ENCODE measurements at places on chromosomes 1 and 21. TPM values are rescaled to one million over a fixed set of nuclear protein-coding genes. Genes with fewer than 3 reads are reported as not detected.

GRCh38 chr1:20660847-20661206 is 342 bp downstream of the DDOST start:
- DNase-seq: no peak

DNA sequence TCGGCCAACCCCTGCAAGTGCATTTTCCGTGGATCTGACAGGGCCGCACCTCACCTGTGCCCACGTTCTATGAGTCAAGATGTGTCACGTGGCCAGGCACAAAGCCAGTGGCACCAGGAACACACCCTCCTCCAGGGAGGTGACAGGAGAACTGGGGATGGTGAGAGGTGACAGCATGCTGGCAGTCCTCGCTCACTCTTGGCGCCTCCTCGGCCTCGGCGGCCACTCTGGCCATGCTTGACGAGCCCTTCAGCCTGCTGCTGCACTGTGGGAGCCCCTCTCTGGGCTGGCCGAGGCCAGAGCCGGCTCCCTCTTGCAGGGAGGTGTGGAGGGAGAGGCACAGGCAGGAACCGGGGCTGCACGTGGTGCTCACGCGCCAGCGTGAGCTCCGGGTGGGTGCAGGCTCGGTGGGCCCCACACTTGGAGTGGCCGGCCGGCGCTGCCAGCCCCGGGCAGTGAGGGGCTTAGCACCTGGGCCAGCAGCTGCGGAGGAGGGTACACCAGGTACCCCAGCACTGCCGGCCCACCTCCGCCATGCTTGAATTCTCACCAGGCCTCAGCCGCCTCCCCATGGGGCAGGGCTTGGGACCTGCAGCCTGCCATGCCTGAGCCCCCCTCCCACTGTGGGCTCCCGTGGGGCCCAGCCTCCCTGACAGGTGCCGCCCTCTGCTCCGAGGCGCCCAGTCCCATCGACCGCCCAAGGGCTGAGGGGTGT is 11.6 kb upstream of the TTC34 start:
- DNase-seq: no peak

DNA sequence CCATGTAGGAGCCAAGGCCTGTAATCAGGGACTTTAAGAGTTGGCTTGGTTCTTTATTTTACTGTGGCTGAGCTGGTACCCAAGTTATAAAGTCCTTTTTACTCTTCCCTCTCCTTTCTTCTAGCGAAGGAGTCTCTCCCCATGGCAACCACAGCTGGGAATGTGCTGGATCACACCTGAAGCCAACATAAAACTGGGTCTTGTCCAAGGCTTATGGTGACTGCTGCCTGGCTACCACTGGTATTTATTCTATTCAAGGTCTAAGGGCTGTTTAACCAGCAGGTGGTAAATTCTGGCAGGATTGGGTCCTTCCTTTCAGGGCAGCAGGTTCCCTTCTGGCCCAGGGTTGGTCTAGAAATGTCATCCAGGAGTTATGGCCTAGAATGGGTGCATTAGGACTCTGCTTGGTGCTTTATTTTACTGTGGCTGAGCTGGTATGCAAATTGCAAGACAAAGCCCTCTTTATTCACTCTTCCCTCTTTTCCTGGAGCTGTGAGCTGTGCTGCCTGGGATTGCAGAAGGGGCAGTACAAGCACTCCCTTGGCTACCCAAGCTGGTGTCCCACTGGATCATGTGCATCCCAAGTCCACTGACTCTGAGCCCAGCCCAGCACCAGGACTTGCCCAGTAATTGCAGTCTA is 26.6 kb downstream of the SLC22A15 start:
- DNase-seq: no peak

DNA sequence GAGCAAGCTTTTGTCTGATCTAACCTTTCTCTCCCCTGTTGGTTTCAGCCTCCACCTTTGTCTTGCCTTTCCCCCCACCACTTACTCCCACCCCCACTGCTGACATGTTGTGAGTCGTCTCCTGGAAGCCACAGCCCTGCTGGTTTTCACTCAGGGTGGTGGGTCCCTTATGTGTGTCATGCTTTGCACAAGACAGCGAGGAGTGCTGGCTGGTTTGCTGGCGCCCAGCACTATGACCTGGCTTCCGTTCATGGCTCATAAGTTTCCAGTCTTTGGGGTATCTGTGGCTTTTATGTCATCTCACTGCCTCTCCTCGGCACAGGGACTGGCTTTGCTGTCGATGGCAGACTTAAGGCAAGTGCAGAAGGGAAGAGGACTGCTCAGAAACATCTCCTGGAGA is 177.7 kb downstream of the KIF26B start:
- DNase-seq: no peak

The SPATA21 gene
- 0.30 TPM for total RNA-seq

The NOTCH2 gene
- total RNA-seq: 85.8 TPM

The ANXA9 gene
- total RNA-seq: 7.9 TPM

The RGSL1 gene
- total RNA-seq: not detected

Data from hepatocyte (in vitro differentiated cells).